CD8-positive, alpha-beta memory T cell (primary cell): ENCODE measurements at places on chromosomes 6 and 20.

DNA sequence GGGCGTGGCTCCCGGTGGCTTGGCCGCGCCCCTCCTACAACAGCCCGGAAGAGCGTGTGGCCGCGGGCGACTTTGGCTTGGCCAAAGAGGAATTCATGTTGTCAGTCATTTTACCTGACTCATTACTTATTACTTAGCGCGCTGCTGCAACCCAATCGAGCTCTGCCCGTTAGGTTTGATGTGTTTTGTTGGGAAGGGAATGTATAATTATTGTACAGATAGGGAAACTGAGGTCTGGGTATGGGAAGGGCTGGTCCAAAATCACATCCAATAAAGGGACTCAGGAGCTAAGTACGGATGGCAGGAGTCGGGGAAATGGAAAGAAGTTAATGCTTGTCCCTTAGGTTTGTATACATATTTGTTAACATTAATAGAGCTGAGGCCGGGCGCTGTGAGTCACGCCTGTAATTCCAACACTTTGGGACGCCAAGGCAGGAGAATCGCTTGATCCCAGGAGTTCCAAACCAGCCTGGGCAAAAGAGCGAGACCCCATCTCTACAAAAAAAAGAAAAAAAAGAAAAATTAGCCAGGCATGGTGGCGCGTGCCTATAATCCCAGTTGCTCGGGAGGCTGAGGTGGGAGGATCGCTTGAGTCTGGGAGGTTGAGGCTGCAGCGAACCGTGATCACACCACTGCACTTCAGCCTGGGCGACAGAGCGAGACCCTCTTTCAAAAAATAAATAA is 639 bp upstream of the ZNF335 start:
- DNase-seq, result no peak

- DNase-seq, result no peak
Measured at GRCh38 chr6:149843051-149843633, 21.0 kb downstream of the LRP11 start.

DNA sequence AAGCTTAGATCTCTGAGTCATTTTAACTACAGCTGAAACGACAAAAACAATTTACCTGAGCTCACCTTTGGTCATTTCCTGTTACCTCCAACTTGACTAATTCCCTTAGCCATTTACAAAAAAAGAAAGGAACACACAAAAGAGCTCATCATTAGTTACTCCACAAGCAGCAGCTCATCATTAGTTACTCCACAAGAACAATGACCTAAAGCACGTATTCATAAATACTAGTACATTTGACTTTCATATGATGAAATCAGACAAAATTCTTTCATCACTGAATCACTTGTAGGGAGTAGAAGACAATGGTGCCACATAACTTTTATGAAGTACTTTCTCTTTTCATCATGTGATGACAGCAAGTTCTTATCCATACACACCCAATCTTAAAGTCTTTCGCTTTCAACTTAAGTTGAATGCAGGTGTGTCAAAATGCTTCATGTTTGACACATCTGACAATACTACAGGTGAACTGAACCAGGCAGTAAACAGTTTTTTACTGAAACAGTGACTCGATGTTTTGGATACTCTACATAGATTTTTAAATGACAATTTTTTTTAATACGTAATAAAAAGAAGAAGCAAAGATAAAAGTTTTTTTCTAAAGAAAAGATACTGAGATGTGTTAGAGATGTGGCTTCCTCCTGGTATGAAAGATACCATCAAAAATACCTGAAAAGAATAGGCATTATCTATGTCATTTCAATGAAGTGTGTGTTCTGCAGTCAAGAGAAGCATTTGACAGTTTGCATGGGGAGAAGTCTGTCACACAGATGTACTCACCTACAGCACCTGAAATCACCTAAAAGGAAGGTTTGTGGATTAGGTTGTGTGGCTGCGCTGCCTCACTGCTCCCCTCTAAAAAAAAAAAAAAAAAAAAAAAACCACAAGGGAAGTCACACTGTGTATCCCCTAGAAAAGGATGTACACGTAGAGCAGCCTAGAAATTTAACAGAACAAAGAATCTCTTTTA is 109.1 kb downstream of the PRDM1 start:
- no peak for DNase-seq

- no peak for DNase-seq
Measured at GRCh38 chr6:168014428-168014827, 17.0 kb downstream of the KIF25 start.
